ENCODE measurements at places on chromosomes 4 and X.
A peak's percentile ranks its signal among the peaks of the same experiment; 100 is the strongest.

DNA sequence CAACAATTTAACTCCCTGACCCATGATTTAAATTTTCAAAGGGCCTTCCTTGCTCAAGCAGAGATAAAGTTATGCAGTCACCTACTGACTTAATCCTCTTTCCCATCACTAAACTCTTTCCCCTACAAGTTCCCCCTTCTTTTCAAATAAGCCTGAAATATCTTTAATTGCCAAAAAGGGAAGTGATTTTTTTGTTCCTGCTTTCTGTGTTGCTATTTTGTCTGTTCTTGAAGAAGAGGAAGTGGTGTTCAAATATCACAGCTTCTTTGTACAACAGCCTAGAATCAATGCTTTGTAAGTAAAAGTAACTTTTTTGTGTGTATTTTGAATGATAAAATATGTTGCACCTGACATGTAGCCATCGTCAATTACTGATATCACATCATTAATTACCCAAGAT lies 595.9 kb downstream of the CENPC start:
- DNase-seq, result no peak

GRCh38 chr4:14196131-14196530 lies 568.6 kb upstream of the BOD1L1 start:
- DNase-seq, result no peak

DNA sequence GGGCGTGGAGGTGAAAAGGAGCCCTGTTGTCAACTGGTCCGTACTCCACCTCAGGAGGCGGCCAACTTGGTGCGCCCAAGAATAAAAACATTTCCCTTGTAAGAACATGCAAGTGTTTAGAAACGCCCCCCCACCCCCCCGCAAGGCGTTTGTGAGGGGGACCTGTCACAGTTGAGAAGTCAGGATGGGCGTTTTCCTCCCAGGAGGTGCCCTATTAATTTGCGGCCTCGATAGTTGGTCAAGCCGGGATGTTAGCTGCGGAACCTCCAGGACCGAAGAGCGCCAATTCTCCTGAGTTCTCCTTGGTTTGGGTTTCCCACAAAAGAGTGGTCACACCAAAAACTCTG lies 651 bp upstream of the SAP30 start:
- DNase-seq, result no peak

- DNase-seq, result no peak
Measured at GRCh38 chrX:143664302-143664701, 28.4 kb upstream of the SLITRK4 start.

- DNase-seq, result no peak
Measured at GRCh38 chr4:158726633-158727032, 3.4 kb upstream of the PPID start.

DNA sequence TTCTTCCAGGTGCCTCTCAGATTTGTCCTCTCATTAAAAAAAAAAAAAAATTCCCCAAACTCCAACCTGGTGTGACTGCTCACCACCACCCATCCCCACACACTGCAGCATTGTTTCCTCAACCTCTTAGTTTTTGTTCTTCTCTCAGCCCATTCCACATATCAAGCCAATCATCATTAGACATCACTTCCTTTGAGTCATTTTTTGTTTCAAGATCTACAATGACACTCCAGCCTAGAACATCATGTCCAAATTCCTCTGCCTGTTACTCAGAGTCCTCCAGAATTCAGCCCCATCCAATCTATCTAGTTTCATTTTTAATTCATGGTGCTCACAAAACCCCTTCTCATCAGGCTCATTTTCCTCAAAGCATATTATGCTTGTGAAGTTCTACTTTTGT lies 262.5 kb upstream of the TEX13A start:
- no peak for DNase-seq

GRCh38 chr4:57043347-57044251 lies 64.9 kb downstream of the POLR2B start:
- no peak for DNase-seq

GRCh38 chr4:53654300-53654758 lies 63.0 kb upstream of the LNX1 start:
- DNase-seq, result no peak

GRCh38 chrX:85627363-85627762 lies 247.9 kb upstream of the POF1B start:
- no peak for DNase-seq

GRCh38 chr4:181085557-181085956 lies 1157.6 kb upstream of the TENM3 start:
- DNase-seq, result no peak

- DNase-seq, result no peak
Measured at GRCh38 chr4:163806653-163807052, 312.2 kb downstream of the TMA16 start.

DNA sequence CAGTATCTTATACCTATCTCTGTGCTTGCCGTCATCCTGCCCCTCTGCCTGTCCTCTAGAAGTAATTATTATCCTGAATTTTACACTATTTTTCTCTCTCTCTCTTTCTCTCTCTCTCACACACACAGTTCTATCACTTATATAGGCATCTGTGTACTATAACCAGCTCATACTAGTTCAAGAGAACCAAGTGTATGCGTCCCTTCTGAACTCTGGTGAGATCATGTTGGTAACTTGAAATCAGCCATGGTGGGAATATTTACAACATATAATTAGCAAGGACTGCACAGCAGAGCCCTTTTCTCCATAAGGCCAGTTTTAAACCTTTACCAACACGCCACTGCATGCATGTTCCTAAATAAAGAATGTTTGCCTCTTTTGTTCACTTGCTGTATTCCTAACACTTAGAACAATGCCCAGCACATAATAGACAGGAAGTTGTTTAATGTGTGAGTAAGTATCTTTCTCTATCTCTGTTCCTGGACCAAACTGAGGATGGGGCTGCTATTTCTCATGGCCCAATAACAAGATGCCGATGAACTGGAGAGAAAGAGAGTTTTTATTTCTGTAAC lies 51.1 kb upstream of the IL21 start:
- no peak for DNase-seq

- no peak for DNase-seq
Measured at GRCh38 chr4:100087743-100088142, 102.5 kb downstream of the DDIT4L start.

DNA sequence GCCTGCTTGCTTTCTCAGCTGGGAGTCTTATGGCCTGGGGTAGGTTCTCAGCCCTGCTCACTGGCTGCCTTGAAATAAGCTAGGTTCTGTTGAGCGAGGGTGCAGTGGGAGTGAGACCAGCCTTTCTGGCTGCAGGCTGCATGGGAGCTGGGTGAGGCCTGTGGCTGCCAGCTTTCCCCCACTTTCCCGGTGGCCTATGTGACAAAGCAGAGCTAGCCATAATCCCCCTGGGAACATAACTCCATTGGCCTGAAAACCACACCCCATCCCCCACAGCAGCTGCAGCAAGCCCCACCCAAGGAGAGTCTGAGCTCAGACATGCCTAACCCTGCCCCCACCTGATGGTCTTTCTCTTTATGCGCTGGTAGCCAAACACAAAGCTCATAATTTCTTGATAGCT lies 118.9 kb downstream of the KLHL4 start:
- DNase-seq, result no peak

- no peak for DNase-seq
Measured at GRCh38 chrX:155334486-155335336, at the start of gene CLIC2. TSS of gene CLIC2 (minus strand) at chrX:155334614. CDS start at chrX:155334427, 187 bp downstream.

- DNase-seq, result no peak
Measured at GRCh38 chr4:152991398-152991797, 55.3 kb downstream of the FHDC1 start.

DNA sequence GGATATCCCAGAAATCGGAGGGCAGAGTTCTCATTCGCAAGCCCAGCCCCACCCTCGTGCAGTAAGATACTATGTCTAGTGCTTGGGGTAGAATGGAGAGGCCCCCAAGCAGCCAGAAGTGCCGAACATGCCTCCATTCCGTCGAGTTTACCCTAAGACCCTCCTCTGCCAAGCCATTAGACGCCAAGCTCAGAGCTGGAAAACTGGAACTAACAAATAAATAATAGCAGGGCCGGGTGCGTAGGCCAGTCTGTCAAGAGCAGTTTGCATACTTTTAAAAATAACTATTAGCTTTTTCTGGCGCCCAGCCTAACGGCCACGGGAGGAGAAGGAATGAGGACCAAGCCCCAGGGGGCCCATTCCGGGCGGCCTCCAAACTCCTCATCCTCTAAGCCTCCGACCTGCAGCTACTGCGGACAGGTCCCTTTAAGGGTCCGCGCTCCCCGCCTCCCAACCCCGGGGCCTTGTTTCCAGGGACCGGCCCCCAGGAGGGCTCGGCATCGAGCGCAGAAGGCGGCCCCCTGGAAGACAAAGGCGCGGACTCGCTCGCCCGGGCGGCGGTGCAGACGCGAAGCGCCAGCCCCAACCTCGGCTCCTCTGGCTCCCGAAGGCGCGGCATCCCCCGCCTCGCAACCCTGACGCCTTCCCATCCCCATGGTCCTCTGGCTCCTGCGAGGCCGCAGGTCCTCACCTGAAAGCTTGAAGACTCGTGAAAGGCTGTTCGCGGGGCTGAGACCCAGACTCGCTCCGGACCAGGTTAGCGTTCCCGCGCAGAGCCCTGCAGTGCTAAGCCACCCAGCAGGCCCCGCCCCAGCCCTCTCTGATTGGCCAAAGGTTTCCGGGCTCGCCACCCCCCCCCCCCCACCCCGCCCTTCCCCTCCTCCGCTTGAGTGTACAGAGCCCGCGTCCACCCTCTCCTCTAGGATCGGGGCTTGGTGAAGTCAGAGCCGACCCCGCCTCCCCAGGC lies at the start of gene TMSB15A:
TMSB15A (minus strand) TSS at position 765 of the 967 bp plus-strand sequence.
- peak; percentile 26 for DNase-seq

GRCh38 chrX:66717926-66718325 lies 79.0 kb upstream of the EDA2R start:
- DNase-seq, result no peak

GRCh38 chrX:45110494-45110893 lies 90.2 kb downstream of the DIPK2B start:
- DNase-seq, result no peak

DNA sequence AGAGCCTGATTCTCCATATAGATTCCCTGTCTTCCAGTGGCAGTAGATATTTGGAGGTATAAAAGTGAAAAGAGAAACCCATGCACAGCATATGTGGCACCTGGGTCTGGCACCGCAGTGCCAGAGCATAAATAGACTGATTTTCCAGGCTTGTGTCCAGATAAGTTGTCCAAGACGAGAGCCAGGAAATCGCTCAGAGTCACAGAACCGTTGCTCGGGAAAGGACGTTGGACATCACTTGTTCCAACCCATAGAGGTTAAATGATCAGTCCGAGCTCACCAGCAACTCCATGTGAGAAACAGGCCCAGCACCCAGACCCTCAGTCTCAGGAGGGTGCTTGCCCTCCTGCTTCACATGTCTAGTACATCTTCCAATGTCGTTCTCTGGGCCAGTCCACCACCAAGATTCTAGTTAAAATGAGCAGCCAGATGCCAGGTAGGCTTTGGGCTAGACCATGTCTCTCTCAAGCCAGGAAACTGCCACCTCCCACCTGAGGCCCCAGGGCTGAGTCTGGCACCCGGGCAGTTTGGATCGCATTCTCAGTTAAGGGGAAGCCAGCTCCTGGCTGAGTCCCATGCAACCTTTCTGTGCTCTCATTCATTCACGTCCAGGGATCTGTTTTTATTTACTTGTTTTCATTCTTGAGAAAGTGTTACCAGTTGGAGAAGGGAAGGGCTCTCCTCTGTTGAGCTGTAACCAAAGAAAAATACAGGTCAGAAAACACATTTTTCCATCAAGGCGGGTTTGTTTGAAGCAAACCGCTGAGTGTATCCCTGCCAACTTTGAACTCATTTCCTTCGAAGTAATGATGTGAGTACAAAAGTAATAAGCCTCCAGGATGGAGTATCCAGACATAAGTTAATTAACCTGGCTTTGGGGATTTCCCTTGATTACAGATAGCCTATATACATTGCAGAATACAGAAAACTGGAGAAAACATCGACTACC lies 91.7 kb downstream of the PHOX2B start:
- peak; percentile 33 for DNase-seq

DNA sequence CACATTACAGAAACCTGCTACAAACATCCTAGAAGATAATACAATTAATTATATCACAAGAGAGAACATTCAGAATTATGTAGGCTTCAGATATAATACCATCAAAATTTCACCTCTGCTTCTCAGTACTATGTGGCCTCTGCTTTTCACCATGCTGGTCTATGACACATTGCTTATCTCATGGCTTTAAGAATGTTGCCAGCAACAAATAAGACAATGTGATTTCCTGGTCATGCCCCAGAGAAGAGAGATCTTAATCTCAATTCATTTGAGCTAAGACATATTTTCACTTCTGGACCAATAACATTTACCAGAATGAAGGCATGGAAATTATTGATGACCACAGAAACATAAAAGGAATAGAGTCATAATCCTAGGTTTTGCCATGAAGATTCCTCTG lies 1233.4 kb upstream of the ADGRL3 start:
- DNase-seq, result no peak

DNA sequence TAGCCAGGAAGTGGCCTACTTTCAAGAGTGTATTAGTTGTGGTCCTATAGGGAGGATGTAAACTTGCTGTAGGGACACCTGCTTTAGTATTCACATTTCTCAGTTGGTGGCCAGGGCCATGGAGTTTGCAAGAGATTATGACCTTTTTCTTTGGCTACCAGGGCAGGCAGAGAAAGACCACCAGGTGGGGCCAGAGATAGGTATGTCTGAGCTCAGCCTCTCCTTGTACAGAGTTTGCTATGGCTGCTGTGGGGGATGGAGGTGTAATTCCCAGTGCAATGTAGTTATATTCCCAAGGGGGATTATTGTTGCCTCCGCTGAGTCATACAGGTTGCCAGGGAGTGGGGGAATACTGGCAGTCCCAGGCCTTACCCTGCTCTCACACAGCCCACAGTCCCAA lies 26.3 kb upstream of the DACH2 start:
- no peak for DNase-seq

DNA sequence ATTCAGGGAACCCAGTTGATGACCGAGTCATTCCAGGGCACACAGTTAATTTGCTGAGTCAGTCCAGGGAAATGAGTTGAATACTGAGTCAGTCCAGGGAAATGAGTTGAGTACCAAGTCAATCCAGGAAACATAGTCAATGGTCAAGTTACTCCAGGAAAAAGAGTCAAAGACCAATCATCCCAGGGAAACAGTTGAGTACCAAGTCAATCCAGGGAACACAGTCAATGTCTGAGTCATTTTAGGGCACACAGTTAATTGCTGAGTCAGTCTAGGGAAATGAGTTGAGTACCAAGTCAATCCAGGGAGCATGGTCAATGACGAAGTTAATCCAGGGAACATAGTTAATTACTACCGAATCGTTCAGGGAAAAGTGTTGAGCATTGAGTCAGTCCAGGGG lies 754.4 kb downstream of the NLGN4X start:
- no peak for DNase-seq

GRCh38 chr4:1899149-1900086 lies 28.2 kb downstream of the NSD2 start:
- DNase-seq, result peak; percentile 60

DNA sequence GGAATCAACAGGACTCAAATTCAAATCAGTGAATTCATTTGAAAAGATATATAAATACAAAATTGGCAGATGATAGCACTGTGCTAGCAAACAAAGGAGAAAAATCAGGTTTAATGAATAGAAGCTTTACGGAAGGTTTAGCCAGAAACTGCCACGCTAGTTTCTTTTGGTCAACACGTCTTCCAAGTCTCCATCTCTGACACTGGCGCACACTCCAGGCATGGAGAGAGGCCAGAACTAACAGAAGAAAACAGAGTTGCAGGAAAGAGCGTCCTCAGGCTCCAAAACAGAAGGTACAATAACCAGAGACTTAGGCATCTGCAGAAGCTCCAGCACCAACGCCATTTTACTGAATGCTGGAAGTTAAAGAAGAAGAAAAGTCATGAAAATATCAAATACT lies 497.3 kb upstream of the FRG1 start:
- DNase-seq, result no peak
